Fibroblast of skin of scalp (primary cell): ENCODE measurements at places on chromosomes 16 and 17.

DNA sequence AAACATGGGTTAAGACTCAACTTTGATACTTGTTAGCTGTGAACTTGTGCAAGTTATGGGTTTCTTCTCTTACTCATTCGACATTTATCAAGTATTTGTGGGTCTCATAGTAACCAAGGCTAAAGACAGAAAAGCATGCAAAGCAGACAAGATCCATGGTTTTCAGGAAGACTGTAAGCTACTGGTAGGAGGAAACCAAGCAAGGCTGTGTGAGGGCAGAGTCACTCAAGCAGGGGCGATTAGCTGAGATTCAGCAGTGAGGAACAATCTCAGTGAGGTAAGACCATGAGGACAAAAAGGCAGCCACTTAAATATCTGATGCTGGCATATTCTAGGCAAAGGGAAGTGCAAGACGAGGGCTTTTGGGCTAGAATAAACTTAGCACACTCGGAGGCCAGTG is 29.5 kb downstream of the MBTD1 start:
- DNase-seq, result no peak

GRCh38 chr17:17811381-17812210 is 25.2 kb downstream of the SREBF1 start:
- no peak for DNase-seq

DNA sequence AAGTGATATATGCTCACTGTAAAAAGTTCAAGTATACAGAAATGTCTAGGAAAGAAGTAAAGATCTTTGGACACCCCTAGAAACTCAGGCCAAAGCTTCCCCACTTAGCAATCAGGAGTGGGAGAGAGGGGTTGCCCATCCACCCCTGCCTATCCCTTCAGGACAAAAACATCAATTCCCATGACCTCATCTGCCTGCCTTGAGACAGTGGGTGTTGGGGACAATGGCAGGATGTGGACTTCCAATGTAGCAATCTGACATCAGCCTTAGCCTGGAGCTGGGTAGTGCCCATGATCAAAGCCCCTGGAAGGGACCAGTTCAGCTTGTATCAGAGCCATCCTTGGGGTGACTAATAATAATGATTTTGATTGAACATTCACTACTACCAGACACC is 18.1 kb downstream of the ITPRIPL2 start:
- DNase-seq, result no peak

GRCh38 chr16:1953734-1954133 is 755 bp downstream of the RPL3L start:
- no peak for DNase-seq

DNA sequence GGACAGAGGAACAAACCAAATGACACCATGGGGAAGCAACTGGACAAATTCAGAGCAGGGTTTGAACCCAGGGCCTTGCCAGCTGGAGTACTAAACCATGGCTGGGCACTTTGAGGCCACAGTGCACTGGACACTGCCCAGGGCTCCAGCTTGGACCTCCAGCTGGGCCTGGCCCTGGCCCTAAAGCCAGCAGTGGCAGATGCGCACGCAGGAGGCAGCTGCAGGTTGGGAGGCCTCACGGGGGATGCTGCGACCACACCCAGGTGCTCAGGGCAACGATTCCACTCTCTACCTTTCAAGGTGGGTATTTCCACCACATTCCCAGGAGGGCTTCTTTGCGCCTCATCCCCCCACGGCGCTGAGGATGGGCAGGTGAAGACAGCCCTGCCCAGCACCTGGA is 28.9 kb downstream of the WNT3 start:
- no peak for DNase-seq

DNA sequence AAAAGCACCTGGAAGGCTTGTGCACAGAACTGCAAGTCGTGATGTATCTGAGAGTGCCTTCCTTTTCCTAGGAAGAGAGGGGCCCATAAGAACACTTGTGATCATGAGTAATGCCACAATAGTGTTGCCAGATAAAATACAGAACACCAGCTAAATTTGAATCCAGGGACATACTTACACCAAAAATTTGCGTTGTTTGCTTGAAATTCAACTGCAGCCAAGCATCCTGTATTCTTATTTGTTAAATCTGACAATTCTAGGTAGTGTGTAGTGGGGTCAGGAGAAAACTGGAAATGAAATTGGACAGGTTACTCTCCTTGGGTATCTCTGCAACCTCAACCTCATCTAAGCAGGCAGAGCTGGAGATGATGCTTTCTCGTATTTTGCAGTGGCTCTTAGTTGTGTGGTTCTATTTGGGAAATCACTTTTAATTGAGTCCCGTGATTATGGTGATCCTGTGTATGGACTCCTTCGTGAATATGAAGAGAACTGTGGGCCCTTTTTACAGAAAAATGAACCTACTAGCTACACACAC is 12.0 kb downstream of the SLC35B1 start:
- no peak for DNase-seq

DNA sequence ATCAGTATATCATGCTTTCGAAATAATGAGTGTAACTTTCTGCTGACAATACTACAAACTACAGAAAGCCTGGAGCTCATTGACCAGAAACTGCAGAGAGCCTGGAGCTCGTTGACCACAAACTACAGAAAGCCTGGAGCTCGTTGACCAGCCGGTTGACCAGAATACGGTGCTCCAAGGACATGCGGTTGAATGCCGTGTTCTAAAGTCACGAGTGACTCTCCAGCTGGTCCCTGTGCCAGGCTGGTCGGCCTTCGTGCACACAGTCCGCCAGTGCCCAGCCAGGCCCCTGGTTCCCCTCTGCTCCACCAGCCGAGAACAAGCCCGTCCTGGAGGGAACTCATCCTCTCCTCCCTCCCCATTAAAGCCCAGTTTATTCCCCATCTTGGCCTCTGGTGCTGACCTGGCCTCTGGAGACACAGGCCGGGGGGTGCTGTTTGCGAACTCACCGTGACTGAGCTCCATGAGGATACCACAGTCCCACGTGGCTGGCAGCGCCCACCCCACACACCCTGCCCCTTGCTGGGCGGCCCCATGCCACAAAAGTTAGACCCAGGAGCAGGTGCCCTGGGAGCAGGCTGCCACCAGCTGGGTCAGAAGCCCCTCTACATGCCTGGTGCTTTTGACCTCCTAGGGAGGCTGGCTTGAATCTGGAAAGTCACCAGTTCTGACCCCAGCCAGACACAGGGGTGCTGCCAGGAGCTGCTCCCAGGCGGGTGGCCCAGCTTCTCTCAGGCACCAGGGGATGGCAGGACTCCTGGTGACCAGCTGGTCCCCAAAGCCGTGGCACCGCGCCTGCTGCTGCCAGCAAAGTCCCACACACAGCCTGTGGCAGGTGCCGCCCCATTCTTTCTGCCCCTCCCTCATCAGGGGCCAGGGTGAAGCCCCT is 15.5 kb upstream of the CDH15 start:
- no peak for DNase-seq

GRCh38 chr16:50246299-50247122 is 19.8 kb upstream of the ADCY7 start:
- peak; percentile 11 for DNase-seq

DNA sequence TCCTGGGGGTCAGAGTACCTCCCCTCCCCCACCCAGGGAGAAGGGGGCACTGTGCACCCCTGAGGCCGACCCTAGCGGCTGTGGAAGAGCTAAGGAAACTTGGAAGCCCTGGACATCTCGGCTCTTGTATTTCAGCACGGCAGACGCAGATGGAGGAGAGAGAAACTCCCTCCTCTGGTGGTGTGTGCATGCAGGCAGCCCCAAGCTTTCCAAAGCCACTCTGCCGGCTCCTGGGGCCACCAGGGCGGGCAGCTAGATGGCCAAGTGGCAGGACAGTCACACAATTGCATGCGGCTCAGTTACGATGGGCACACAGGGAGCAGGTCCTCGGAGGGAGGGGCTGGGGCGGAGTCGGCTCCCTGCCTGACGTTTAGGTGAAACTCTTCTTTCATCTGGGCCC is 195.5 kb downstream of the RBFOX3 start:
- DNase-seq, result no peak

- peak; percentile 42 for DNase-seq
Measured at GRCh38 chr17:76240461-76241203, at the start of gene RNF157. TSS of gene RNF157 (minus strand) at chr17:76240493. CDS start at chr17:76240240, 253 bp downstream.
